ENCODE measurements at places on chromosomes 16 and 17.
A peak's percentile ranks its signal among the peaks of the same experiment; 100 is the strongest.

DNA sequence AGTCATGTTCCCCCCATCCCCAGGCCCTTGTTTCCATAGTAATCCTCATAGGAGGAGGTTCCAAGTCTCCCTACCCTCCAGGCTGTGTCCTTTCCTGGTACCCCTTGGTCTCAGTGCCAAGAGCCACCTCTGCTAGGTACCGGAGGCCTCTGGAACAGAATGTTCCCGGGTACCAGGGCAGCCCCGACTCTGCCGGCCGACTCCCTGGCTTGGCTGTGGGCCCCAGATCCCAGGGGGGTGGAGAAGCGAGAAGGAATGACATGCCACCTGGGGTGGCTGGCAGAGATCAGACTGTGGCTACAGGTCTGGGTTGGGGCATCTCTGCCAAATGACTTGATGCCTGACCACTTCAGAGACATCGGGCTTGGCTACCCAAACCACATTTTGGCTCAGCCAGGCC, 3.6 kb downstream of the STAC2 start:
- DNase-seq: no peak

DNA sequence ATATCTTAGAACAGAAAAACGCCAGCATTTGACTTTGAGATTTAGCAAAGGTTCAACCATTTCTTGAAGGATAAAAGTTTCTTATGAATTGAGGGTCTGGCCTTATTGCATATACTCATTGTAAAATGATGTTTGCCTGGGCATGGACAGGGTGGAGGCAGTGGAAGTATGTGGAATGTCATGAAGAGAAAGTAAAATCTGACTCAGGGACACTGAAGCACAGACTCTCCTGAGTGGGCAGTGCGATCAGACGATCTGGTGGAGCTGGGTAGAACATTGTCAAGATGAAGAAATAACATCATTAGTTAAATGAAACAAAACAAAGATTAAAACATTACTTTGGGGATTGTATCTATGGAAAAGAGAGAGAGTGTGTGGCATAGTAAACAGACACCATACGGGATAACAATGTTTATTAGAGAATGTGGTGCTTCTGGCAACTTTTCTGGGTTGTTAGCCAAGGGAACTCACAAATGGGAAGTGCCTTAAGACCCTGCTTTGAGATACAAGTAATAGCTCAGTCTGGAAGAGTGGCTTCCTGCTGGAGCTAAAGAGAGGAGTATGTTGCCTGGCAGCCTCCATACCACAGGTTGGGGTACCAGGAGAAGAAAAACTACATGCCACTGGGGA, 4.4 kb downstream of the MAP3K3 start:
- no peak for DNase-seq

DNA sequence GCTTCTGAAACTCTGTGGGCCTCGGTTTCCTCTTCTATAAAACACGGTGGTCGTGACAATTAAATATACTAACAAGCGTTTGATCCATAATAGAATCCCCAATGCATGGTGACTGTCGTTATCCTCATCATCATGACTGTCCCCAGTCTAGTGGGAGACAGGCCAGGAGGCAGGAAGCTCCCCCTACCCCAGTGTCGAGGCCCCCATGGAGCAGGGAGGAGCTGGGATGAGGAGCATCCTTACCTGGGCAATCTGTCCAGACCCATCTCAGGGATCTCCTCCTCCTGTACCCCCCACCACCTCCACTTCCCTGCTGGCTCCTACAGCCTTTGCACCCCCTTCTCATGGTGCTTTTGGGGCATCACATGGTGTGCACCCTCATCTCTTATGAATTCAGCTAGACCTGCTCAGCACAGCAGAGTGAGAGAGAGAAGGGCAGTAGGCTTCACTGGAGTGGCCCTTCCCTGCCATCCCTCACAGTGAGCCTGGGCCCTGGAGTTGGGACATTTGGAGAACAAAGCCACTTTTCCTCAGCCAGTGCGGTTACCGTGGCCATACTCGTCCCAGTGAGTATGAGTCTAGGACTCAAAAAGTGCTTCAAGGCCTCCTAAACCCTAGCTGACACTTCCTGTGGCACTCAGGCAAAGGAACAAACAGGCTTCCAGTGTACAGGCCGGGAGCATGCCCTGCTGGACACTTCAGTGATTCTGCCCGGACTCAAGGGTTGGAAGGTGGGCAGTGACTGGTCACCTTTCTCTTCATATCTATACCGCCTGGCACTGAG, 148.6 kb downstream of the CLEC16A start:
- no peak for DNase-seq

- no peak for DNase-seq
Observed at GRCh38 chr17:80937462-80938381, 53.9 kb upstream of the CHMP6 start.

DNA sequence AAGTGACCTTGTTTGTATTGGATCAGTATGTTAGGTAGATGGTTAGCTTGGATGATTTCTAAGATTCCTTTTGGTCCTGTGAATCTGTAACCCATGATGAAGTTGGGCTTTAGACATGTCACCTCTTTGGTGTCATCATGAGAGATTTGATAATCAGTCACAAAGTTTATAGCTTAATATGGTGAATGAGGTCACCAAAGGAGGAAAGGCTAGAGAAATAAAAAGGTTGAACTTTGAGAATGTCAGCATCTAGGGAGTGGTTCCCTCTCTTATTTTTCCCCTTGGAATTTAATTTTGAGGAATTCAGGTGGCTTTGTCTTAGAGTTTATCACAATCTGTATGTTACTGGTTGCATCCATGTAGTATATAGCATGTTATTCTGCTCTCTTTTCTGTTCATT, 45.3 kb downstream of the NLK start:
- DNase-seq: no peak

GRCh38 chr17:79573196-79573896, 37.5 kb downstream of the RBFOX3 start:
- no peak for DNase-seq

DNA sequence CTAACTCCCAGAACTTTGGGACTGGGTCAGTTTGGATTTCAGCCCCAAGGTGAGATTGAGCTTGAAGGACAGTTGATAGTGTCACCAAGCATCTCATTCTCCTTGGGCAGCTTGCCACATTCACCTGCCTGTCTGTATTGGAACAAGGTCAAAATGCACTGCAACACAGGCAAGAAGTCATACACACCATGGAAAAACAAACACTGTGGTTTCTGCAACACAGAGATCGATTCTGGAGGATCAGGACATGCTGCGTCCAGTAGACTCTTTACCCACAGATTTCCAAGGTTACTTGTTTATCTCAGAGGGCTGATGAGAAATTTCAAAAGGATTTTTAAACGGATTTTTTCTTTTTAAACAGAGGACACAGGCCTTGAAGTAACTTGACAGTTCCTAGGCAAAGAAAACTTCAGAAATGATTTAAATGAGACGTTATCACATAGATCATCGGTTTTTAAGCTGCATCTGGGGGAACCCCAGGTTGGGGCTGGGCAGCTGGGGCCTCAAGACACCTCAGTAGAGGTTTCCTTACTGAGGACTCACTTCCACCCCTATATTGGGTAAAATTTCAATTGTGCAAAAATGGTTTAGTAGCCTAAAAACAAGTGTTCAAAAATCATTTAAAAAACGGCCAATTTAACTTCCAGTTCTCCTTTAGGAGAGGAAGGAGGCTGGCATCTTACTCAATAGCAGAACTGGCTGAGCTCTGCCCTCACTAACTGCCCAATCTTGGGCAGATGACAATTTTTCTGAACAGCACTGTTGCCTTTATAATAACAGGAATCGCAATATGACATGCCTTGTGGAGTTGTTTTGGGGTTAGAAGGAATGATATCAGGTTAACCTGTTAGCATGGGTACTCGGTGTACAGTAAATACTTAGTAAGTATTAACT, 299.3 kb downstream of the XYLT1 start:
- DNase-seq: no peak

DNA sequence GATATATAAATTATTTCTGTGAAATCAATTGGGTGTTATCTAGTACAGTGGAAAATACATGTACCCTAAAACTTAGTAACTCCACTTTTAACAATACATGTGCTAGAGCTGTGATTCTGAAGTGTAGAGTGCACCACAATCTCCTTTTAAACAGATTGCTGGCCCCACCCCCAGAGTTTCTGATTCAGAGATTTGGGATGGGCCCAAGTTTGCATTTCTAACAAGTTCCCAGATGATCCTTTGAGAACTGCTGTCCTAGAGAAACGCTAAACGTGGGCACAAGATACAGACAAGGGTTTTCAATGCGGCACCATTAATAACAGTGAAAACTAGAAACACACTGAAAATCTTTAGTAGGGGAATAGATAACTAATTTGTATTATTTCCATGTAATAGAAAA, 49.2 kb downstream of the NXPH3 start:
- no peak for DNase-seq

DNA sequence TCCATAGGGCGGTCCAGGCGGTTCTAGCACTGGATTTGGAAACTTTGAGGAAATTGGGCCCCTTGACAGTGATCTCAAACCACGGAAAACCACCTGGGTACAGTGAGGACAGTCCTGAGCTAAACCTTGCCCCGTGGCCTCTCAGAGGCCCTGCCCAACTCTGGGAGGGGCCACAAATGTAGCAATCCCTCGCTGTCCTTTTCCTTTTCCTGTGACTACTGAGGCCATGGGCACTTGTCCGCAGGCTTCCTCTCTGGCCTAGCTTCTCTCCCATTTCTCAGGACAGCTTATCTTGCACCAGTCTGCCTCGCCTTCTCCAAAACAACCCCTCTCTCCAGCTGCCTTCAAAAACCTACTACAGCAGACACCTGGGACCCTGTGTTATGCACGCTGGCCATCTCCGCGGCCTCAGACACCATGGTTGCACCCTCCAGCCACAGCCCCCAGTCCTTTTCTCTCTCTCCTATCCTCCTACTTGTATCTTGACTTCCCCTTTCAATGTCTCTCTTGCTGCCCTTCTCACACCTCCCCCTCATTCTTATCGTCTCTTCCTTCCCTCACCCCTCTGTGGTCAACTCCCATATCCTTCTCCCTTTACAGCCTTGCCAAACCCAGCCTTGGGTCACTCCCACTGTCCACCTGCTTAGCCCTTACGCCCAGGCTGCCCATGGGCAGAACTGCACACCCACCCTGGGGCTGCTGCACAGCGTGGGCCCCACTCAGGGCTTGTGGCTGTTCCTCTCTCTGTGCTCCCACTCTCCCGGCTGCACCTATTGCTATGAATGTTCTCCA, 7.6 kb downstream of the SCPEP1 start:
- no peak for DNase-seq

- DNase-seq: peak; percentile 48
Observed at GRCh38 chr17:78329263-78330059, 30.4 kb downstream of the SOCS3 start.

DNA sequence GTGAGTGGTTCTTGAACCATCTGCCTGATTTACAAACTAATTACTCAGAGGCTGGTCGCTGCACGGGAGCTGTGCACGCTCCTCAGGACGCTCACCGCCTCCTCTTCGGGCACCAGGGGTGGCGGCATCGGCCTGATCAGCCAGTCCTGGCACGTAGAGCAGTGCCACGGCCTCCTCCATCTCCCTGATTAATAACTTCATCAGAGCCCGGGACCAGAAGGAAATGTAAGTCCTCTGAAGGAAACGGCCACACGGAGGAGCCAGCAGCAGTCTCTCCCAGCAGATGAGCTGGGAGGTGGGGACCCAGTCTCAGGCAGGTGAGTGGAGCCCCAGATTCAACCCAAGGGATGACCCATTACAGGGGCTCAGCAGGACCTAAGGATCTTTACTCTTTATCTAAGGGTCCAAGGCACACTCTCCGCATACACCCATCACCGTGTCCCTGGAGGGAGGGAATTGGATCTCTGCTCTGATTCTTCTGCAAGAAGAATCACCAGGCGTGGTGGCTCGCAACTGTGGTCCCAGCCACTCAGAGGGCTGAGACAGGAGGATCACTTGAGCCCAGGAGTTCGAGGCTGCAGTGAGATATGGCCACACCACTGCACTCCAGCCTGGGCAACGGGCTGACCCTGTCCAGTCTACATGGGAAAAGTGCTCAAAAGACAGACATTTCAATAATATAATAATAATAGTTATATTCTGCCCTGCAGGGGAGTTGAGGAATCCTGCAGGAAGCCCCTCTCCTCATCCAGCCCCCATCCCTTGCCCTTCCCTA, 366.5 kb downstream of the SEC14L1 start:
- DNase-seq: no peak

DNA sequence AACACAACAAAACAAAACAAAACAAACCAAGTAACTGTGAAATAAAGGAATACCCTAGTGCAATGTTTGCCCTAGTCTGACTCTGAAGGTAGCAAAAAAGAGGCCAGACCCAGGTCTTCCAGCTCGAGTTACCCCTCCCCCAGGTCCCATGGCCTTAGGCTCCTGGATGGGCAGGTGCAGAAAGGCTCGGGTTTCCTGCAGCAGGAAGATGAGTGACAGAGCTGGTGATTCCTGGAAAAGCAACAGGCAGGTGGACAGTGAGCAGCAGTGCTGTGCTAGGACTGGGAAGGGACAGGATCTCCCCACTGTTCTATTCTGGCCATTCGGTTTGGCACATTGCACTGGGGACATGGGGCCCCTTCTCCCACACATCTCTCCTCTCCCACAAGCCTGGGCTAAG, 42.9 kb upstream of the MRTFB start:
- no peak for DNase-seq

DNA sequence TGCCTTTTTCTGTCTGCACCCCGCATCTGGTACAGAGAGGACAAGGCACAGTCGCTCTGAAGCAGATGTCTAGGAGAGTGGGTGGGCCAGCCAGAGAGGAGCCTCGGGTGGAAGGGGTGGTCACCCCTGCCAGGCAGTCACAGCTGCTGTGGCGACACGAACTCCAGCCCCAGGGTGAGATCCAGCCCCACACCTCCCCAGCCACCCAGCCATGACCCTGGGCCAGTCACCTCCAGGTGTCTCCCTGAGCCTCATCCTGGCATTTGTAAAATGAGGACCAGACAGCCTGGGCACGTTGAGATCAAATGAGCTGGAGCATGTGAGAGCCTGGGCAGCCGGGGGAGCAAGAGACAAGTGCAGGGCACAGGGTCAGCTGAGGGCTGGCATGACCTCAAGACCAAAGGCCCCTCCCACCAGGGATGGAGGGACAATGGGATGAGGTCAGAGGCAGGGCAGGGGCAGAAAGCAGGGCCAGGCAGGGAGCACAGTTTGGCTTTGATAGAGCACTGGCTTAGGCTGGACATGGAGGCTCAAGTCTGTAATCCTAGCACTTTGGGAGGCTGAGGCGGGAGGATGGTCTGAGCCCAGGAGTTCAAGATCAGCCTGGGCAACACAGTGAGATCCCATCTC, 7.7 kb downstream of the ADAM11 start:
- DNase-seq: no peak

GRCh38 chr17:64273006-64273405, 9.9 kb upstream of the TEX2 start:
- DNase-seq: no peak

DNA sequence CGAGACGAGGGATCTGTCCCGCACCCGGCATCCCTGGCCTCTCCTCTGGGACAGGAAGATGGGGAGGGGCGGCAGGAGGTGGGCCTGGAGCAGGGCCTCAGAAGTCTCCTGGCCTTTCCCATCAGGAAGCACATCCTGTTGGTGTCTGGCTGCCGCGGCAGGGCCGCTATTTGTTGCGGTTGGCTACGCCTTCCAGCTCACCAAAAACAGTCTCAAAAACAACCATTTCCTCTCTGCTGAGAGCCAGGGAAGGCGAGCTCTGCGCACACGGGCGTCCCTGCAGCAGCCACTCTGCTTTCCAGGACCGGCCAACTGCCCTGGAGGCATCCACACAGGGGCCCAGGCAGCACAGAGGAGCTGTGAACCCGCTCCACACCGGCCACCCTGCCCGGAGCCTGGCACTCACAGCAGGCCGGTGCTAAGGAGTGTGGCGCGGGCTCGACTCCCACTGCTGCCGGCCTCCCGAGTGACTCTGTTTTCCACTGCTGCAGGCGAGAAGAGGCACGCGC, at the start of gene TMEM204:
Gene TMEM204, plus strand, starts transcription at position 224 of the 509 bp plus-strand sequence. CDS start 610 bp downstream, outside the sequence.
- DNase-seq: no peak

GRCh38 chr17:15263206-15263579, 1.9 kb downstream of the PMP22 start:
- peak; percentile 43 for DNase-seq

- DNase-seq: no peak
Observed at GRCh38 chr17:41967141-41967920, 736 bp downstream of the CNP start.

Data from GOT3 (cell line).